Stimulated activated naive CD8-positive, alpha-beta T cell treated with anti-CD3 and anti-CD28 coated beads, Interleukin-15, Interleukin-2, amounts not matched to agents 100 U/mL and 50 U/mL, for 24 hours (primary cell): ENCODE measurements at places on chromosomes 3 and 15.

GRCh38 chr15:86691091-86691663 lies 611.5 kb downstream of the AGBL1 start:
- DNase-seq, result no peak

- DNase-seq, result peak; percentile 36
These were observed 164.0 kb downstream of the CHST2 start for GRCh38 chr3:143283432-143284128.

DNA sequence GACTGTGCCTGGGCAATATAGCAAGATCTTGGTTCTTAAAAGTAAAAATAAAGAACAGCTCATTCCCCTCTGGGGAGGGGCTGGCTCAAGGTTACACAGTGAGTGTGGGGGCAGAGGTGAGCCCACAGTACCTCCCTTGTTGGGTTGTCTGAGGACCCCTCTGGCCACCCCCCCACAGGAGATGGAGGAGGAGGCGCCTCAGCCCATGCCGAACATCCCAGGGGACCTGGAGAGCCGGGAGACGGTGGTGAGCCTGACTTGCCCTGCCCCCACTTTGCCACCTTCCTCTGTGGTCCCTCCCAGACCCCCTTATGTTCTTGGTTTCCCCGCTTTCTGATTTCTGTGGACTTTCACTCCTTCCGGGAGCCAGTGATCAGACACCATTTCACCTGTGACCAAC lies 28.7 kb downstream of the NGRN start:
- no peak for DNase-seq

DNA sequence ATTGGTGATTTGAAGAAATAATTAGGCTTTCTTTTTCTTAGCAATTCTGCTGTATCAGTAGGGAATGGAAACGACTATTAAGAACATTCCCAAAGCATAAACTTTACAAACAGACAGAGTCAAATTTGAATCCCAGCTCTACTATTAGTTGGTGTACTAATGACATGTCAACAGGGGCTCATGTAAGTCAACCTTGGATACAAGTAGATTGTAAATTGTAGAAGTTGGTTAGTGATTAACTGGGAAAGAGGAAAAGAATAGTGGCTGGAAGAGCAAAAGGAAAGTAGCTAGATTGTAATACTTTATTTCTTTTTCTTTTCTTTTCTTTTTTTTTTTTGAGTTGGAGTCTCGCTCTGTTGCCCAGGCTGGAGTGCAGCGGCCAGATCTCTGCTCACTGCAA lies 38.6 kb upstream of the DPPA4 start:
- no peak for DNase-seq

DNA sequence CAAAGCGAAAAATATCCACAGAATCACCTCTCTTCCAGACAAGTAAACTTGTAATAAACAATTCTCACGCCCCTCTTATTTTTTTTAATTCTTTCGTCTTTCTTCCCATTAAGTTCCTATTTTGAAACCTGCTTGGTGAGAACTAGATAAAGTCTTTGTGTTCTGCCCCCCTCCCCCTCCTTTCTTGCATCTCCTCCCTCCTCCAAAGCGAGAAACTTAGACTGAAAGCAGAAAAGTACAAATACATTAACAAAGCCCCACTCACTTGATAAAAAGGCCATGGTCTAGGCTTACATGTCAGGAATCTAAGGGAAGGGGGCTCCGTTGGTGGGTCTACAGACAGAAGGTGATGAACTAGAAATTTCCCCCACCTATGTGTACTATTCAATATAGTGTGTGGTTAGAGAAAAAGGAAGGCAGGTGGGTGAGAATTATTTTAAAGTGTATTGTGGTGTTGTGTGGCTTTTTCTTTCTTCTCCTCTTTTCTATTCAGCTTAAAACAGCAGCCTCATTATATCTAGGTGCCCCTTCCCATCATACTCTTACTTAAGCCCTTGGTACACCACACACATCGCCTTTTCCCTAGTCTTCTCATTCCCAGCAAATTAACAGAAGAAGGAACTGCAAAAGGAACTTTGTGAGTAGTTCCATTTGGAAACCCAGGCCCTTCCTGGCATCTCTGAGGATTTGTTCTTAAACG lies 215.3 kb downstream of the MEIS2 start:
- no peak for DNase-seq

GRCh38 chr15:56076640-56077039 lies 83.2 kb upstream of the NEDD4 start:
- DNase-seq, result no peak

GRCh38 chr3:10753964-10754363 lies 62.1 kb upstream of the SLC6A11 start:
- DNase-seq, result peak; percentile 59

- DNase-seq, result no peak
These were observed 181.7 kb upstream of the NSMCE3 start for GRCh38 chr15:29451201-29451781.

DNA sequence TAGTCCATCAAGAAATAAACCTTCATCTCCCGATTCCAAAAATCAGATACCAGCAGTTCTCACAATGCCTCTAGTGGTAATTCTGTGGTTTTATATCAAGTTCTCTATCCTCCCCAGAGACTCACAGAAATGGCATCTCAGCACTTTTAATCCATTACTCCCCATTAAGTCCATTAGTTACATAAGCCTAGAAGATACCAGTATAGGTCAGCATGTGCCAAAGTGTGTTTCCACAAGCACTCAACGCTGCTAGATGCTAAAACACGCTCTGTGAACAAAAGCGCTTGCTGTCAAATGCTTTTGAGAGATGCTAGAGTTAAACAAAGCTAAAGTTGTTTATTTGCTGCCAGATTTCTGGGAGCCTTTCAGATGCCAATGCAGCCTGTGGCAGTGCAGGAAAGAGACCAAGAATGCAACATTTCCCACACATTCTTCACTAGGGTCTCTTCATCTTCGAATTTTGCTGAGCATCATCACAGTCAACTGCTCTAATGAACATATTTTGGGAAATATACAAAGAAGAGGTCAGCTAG lies 918.8 kb upstream of the CFAP20DC start:
- DNase-seq, result no peak

GRCh38 chr15:97168704-97169475 lies 791.6 kb upstream of the ARRDC4 start:
- no peak for DNase-seq

DNA sequence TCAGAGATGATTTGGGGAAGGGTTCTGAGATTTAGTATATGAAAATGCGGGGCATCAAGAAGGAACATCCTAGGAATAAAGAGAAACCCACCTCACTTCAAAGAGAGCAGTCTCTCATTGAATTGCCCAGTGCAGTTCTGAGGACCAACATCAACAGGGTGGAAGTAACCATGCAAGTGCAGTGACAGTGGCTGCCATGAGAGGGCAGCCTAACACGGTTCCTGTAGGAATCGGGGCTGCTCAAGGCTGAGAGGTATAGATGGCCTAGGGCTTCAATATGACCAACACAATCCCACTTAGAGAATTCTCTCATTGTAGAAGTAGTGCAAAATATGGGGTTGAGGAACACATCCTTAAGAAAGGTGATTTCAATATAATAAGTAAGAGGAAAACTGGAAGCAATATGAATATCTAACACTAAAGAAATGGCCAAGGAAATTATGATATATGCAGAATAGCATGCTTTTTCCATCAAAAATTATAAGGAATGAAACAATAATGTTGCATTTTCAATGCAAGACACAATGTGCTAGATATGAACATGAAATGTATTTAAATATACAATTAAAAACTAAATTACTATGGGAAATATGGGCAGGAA lies 51.1 kb upstream of the ARRDC4 start:
- peak; percentile 65 for DNase-seq

- peak; percentile 64 for DNase-seq
These were observed 169.4 kb downstream of the TBC1D2B start for GRCh38 chr15:77907824-77908751.

- DNase-seq, result no peak
These were observed 176.2 kb upstream of the ANKRD28 start for GRCh38 chr3:15973940-15974339.

DNA sequence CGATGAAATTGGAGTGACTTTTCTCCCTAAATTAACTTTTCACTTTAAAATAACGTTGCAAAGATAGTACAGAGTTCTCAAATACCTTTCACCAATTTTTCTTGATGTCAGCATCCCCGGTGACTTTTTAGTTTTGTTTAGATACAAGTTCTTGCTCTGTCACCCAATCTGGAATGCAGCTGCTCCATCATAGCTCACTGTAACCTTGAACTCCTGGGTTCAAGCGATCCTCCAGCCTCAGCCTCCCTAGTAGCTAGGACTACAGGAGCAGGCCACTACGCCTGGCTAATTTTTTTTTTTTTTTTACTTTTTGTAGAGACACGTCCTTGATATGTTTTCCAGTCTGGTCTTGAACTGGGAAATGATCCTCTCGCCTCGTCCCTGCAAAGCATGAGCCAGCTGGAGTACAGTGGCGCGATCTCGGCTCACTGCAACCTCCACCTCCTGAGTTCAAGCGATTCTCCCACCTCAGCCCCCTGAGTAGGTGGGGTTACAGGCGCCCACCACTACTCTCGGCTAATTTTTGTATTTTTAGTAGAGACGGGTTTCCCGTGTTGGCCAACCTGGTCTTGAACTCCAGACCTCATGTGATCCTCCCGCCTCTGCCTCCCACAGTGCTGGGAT lies 747 bp downstream of the NSUN3 start:
- DNase-seq, result no peak

DNA sequence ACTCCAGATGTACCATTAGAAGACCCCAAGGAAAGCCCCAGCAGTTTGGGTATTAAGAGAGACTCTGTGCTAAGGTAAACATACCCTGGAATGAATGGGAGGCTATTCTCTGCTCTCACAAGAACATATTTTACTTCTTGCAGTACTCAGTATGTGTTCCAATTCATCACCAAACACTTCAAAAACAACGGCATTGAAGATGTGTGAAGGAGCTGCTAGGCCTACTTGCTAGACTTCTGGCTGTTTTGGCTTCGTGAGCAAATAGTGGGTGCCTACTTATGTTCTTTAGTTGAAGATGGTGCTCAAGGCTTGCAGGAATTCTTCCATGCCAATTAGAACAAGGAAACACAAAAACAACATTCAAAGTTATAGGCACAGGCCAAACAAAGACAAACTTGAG lies 514.5 kb downstream of the ROBO1 start:
- DNase-seq, result no peak

- DNase-seq, result no peak
These were observed 76.0 kb downstream of the WWTR1 start for GRCh38 chr3:149581681-149582370.

GRCh38 chr3:23807424-23808015 lies 1.8 kb downstream of the UBE2E1 start:
- no peak for DNase-seq

GRCh38 chr3:140570602-140571001 lies 107.3 kb upstream of the TRIM42 start:
- no peak for DNase-seq

- DNase-seq, result no peak
These were observed 15.8 kb upstream of the SEC13 start for GRCh38 chr3:10336761-10337160.

DNA sequence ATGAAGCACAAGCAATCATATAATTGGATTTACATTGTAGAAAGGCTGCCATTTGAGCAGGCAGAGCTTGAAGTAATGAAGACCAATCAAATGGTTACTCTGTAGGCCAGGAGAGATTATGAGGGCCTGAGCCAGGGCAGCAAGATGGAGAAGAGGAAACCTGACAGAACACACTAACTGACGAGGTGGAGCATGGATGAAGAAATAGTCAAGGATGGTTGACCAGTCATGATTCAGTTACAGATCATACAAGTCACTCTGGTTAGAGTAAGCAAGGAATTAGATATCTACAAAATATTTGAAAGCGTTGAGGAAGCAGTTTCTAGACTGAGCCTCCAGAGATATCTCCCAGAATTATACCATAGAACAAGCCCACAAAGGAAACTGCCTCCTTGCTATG lies 101.8 kb upstream of the THSD4 start:
- DNase-seq, result no peak

GRCh38 chr3:195297446-195297845 lies 26.5 kb upstream of the XXYLT1 start:
- no peak for DNase-seq

DNA sequence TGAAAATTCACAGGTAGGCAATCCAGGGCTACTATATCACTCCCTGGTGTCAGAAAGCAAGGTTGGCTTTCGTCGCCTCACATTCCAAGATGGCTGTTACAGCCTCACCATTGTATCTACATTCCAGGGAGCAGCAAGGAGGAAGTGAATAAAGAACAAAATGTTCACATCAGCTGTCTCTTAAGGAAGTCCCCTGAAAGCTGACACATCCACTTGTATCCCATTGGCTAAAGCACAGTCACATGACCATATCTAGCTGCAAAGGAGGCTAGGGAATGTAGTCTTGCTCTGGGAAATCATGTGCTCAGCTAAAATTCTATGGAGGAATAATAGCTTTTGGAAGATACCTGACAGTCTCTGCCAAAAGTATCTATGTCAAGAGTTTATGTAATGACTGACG lies 12.8 kb upstream of the GATA2 start:
- no peak for DNase-seq

DNA sequence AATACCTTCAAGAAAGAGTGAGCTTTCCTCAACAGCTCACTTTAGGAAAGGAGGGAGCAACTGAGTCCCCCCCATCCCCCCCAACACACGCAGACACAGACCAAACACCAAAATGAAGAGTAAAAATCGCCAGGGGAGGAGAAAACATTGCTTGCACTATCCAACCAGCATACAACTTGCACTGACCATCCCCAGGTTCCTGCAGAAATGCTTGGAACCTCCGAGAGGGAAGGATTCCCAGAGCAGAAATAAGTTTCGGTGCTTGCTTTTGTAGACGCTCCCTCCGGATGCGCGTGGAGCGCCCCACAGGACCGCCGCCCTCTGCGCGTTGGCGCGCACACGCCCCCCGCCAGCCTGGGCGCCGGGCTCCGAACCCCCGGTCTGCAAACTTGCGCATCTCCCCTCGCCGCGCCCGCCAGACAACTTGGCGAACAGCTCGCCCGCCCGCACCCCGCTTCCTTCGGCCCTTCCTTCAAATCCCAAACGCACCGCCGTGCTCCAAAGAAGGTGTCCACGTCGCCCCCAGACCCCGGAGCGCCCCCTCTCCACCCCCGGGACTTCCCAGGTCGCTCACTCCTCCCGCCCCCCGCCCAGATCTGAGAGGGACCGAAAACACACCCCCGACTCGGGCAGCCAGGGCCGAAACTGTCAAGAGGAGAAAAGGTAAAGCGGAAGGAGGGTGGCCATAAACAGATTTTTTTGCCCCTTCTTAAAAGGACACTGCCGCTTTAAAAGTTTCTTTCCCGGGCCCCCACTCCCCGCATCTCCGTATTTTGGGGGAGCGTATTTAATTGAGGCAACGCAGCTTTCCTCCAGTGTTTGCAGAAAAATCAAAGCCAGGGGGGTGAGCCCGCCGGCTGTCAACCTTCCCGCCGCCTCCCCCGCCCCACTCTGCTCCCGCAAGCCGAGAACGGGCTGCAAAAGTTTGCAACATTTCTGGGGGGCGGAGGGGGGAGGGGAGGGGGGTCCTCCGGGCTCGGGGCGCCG lies 859 bp downstream of the RORA start:
- no peak for DNase-seq

GRCh38 chr3:157092230-157092629 lies 67.7 kb downstream of the CCNL1 start:
- no peak for DNase-seq

- no peak for DNase-seq
These were observed 8.0 kb upstream of the ITIH3 start for GRCh38 chr3:52786330-52787215.

- peak; percentile 42 for DNase-seq
These were observed at the start of gene SV2B for GRCh38 chr15:91099995-91100813. SV2B (plus strand) TSS chr15:91100257; CDS start chr15:91226264, 126,007 bp downstream.

GRCh38 chr3:195810455-195810845 lies 1.3 kb downstream of the MUC4 start:
- no peak for DNase-seq

- no peak for DNase-seq
These were observed 37.8 kb downstream of the SLC24A1 start for GRCh38 chr15:65659502-65660052.
